ENCODE measurements at places on chromosomes 1 and 21.

DNA sequence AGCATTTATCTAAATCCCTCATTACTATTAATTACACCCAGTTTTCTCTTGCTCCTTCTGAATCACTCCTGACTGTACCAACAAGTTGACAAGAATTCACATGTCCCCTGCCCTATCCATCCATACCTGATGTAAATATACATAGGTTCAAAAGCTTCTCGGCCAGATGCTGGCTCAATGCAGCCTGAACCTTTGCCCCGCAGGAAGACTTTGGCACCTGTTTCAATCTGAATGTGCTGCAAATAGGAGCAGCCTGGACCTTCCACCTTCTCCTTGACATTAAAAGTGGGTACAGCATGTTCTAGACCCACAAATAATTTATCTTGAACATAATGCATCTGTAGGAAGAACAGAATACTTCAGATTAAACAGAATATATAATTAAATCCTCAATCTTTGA is 8.7 kb downstream of the KHDC4 start:
- no peak for DNase-seq

DNA sequence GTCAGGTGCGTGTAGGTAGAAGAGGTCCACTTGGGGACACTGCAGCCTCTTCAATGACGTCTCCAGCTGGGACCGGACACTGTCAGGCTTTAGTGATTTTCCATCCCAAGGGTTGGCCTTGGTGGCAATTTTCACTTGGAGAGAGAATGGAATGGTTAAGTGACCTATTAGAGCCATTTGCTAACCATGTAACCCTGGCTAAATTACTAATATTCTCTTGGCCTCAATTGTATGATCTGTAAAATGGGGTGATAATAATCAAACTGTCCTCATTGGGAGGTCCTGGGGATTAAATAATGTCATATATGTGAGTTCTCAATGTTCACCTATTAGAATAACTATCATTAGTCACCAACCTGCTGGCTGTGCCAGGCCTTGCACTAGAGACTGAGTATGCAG is 3.4 kb downstream of the AKR7A2 start:
- no peak for DNase-seq

DNA sequence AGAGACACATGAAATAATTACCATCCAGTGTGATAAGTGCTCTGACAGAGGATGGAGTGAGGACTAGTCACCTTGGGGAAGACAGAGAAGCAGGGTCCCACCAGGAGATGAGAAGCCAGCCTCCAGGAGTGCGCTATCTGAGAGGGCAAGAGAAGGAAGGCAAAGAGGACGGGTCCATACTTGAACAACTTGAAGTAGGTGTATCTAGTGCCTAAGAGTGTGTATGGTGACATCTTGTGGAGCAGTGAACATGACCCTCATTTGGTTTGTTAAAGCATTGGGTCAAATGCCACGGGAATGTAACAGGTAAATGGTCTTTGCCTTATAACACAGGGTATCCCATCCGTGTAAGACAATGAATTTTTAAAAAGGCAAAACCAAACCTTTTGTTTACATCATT is 39.8 kb downstream of the MRPL39 start:
- DNase-seq = no peak

DNA sequence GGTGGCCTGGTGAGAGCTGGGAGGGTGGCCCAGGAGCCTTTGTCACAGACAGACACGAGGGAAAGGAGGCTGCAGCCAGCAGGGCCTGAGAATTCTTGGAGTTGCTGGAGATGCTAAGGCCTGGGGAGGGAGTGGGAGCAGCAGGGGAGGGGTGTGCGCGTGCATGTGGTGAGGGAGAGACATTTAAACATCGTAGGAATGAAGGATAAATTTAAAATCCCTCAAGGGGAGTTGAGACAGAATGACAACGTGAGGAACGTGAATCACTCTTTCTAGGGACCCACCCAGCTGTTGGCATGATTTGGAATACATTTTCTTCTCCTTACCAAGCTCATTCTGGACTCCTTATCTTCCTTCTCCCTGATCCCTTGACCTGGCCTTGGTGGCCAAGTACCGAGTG is 73.3 kb upstream of the CACNA1E start:
- DNase-seq = no peak
